Heart left ventricle (tissue), 16 donors: ENCODE measurements at places on chromosomes 2 and 18. TPM values are rescaled to one million over a fixed set of nuclear protein-coding genes. Genes with fewer than 3 reads are reported as not detected.

DNA sequence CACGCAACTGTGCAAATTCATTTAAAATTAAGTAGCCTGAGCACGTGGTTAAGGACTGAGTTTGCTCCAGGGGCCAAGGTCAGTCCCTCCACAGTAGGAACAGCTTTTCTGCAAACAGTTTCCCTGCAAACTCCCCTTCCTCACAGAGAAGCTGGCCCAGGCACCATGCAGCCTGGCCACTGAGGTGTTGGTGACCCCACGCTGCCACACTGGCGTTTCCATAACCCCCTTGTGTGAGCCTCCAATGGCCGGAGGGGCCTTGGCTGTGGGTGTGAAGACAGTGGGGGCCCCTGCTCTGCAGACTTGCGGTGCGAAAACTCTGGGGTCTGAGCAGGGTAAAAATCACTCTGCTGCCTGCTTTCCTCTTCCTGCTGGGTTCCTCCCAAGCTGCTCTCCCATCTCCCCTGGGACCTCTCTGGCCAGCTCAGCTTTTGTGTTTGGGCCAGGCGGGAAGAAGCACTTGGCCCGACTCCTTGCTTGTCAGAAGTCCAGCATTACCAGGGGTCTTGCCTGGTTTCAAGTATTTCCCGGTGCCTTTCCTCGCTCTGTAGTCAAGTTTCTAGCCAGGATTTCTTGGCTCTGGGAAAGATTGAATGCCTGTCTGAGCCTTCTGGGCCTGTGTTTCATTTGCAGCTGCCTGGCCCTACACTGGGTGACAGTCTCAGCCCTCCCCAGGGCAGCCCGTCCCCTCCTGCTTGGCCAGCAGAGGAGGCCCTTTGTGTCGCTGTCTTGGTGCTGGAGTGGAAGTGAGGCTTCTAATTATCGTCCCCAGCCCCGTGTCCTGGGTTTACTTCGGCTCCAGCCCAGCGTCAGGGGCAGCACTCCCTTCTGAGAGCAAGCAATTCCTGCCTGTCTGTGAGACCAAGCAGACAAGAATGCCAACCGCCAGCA is 131.4 kb upstream of the SLC1A4 start:
- H3K4me3 ChIP-seq = no peak overlapping the region
- H3K36me3 ChIP-seq = no peaks in the 10 kb centered on the region

Gene ALLC
- total RNA-seq = not detected

Gene CELF4
- 0.40 TPM for total RNA-seq

Gene AMER3
- not detected for total RNA-seq

- H3K36me3 ChIP-seq = no peaks in the 10 kb centered on the region
- no peak overlapping the region for H3K4me3 ChIP-seq
- H3K27me3 ChIP-seq = no peaks in the 10 kb centered on the region
These were observed 190.0 kb downstream of the SEPTIN10 start for GRCh38 chr2:109423556-109424359.

- no peak overlapping the region for H3K4me3 ChIP-seq
- no peak for DNase-seq
- peaks cover 22% of the 10 kb centered on the region for H3K4me1 ChIP-seq
These were observed 139.2 kb downstream of the LAMA3 start for GRCh38 chr18:23828426-23828825.

GRCh38 chr2:85756822-85757435 is 3.1 kb downstream of the ATOH8 start:
- H3K4me3 ChIP-seq = peak overlapping the region; percentile 93
- DNase-seq = no peak
- H3K27ac ChIP-seq = peak overlapping the region; percentile 2
- no peaks in the 10 kb centered on the region for H3K27me3 ChIP-seq
- peaks cover 12% of the 10 kb centered on the region for H3K4me1 ChIP-seq

GRCh38 chr2:15818318-15818753 is 122.0 kb upstream of the MYCN start:
- no peaks in the 10 kb centered on the region for H3K4me1 ChIP-seq
- no peak overlapping the region for H3K4me3 ChIP-seq
- DNase-seq = no peak
- H3K27me3 ChIP-seq = no peaks in the 10 kb centered on the region
- H3K36me3 ChIP-seq = no peaks in the 10 kb centered on the region

DNA sequence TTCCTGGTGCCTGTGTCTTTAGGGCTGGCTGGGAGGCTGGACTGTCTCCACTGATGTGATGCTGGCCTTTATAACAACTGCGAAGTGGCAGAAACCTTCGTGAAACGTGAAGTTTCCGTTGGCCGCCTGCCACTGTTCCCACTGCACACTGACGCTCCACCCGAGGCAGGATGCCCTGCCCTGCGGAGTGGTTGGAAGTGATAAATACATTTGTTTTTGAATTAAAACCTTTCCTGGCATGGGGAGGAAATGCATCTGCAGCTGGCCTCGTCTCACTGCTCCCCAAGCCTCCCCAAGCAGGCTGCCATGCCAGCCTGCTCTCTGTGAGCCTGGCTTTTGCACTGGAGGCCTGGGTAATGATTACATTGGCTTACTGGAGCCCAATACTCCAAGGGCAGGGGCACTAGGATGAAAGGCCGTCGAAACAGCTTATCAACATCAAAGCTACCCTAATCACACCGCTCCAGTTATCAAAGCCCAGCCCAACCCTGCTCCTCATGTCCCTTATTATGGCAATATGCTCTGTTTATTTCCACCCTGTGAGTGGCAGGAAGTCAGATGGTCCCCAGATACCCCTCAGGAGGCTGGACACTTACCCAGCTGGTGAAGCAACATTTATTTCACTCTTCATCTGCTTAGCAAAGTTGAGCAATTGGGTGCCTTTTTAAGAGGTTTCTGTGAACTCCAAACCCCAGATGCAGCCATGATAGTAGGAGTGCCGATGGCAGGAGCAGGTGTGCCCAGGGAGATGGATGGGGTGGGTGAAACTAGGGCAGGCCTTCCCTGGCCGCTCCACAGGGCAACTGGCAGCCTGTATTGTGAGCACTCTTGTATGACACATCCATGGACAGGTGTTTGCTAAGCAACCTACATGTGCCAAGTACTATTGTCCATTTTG is 97.4 kb upstream of the ITGA6 start:
- peak; percentile 77 for DNase-seq
- H3K36me3 ChIP-seq = no peaks in the 10 kb centered on the region
- peak overlapping the region; percentile 52 for H3K27ac ChIP-seq
- H3K4me3 ChIP-seq = no peak overlapping the region
- H3K27me3 ChIP-seq = no peaks in the 10 kb centered on the region
- peaks cover 4% of the 10 kb centered on the region for H3K4me1 ChIP-seq

Gene OTX1
- not detected for total RNA-seq

GRCh38 chr2:162152147-162152546 is at the start of gene GCG:
GCG (minus strand) TSS chr2:162152247; CDS start chr2:162149178, 3,069 bp downstream.
- H3K36me3 ChIP-seq = no peaks in the 10 kb centered on the region
- no peak within 1 kb of the TSS for H3K4me3 ChIP-seq
- no peak within 1 kb of the TSS for H3K27ac ChIP-seq
- no peak for DNase-seq
- peaks cover 3% of the 10 kb centered on the region for H3K27me3 ChIP-seq

- no peak for DNase-seq
- H3K36me3 ChIP-seq = peaks cover 4% of the 10 kb centered on the region
- no peak overlapping the region for H3K4me3 ChIP-seq
These were observed 25.3 kb downstream of the SMAD7 start for GRCh38 chr18:48925491-48925780.

Gene DNAH6
- not detected for total RNA-seq

- no peaks in the 10 kb centered on the region for H3K27me3 ChIP-seq
- no peak overlapping the region for H3K4me3 ChIP-seq
- DNase-seq = no peak
- no peaks in the 10 kb centered on the region for H3K4me1 ChIP-seq
These were observed 9.1 kb upstream of the DAW1 start for GRCh38 chr2:227862227-227862740.

DNA sequence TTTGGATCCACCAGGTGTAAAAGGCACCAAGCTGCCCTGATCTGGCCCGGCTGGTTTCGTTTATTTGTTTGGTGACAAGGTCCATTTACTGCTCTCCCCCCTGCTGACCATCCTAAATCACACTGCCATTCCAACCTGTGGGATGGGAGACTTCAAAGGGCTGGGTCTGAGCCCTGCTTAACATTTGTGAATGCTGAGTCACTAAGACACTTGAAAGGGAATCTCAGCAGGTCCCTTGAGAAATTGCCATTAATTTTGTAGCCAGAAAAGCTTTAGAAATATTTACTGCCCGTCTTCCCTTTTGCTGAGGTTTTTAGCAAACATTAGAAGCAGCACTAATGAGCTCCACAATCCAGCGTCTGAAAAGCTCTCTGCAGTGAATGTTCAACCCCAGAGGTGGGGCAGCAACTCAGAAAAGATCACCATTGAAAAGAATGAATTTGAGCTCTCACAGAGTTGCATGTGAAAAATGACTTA is 133.8 kb downstream of the ARL4C start:
- peaks cover 20% of the 10 kb centered on the region for H3K27me3 ChIP-seq
- no peak overlapping the region for H3K27ac ChIP-seq
- no peaks in the 10 kb centered on the region for H3K4me1 ChIP-seq
- no peak overlapping the region for H3K4me3 ChIP-seq
- H3K36me3 ChIP-seq = no peaks in the 10 kb centered on the region
- DNase-seq = no peak

DNA sequence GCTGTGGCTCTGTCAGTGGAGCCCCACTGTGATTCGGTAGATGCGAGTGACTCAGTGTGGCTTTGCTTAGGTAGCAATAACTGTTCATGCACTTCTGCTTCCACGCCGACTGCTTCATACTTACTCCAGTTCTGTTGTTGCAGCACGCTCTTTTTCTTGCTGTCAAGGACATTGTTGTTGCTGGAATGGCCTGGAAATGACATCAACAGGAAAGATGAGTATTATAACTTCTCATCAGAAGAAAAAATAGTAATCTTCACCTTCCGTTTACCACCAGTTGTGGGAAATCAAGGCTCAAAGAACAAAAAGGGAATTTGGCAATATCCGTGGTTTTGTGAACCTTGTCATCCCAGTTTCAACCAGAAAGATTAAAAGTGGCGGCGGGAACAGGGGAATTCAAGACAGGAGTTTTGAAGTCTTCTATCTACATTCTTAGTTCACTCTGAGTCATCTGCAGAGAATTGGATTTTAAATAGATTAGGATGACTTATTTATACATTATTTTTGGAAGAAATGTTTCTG is 8.3 kb downstream of the TM4SF20 start:
- H3K4me3 ChIP-seq = no peak overlapping the region
- no peaks in the 10 kb centered on the region for H3K4me1 ChIP-seq
- no peak overlapping the region for H3K27ac ChIP-seq
- no peaks in the 10 kb centered on the region for H3K27me3 ChIP-seq
- H3K36me3 ChIP-seq = no peaks in the 10 kb centered on the region

- H3K4me3 ChIP-seq = peak overlapping the region; percentile 21
- no peaks in the 10 kb centered on the region for H3K36me3 ChIP-seq
- peak; percentile 48 for DNase-seq
These were observed 69.3 kb downstream of the MARCO start for GRCh38 chr2:119011162-119011909.

Gene GALNT14
- total RNA-seq = 1.3 TPM
